Fibroblast of skin of left quadriceps (primary cell): ENCODE measurements at places on chromosomes 5 and 9.

- no peak for DNase-seq
These were observed 161.6 kb upstream of the PANK3 start for GRCh38 chr5:168740811-168741213.

- DNase-seq, result peak; percentile 29
These were observed 33.4 kb upstream of the SLC6A19 start for GRCh38 chr5:1167728-1168709.

- DNase-seq, result no peak
These were observed 182.6 kb upstream of the C9orf72 start for GRCh38 chr9:27755846-27756245.

- DNase-seq, result peak; percentile 44
These were observed 214.3 kb downstream of the GNA14 start for GRCh38 chr9:77433675-77434445.

DNA sequence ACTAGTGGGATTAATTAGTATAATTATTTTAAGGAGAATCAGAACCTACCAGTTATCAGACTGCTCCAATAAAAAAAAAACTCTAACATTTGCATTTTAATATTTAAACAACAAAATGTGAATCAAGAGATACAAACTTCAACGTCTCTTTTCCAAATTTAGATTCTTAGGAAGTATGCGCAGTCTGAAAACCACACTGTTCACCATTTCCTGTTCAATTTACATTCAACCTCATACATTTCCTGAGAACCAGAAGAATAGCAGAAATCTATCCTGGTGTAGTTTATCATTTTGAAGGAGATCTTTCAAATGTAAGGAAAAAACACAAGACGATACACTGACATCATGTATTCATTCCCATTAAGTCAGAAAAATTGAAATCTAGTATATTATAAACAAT is 869.2 kb downstream of the EFNA5 start:
- no peak for DNase-seq

DNA sequence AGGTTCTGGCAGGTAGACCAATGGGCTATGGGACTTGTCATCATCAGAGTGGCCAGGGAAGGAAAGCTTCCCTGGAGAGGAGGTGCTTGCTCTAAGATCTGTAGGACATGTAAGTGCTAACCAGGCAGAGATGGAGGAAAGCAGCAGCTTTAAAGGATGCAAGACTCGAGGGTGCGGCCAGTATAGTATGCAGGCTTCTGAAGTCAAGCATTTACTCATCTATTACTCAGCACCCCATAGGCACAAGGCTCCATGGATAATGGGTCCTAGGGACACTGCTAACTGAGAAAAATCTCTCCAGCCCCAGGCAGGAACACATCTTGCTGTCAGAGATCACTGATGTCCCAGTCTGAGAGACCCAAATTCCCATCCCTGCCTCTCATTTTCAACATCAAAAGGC is 49.7 kb downstream of the WWC1 start:
- DNase-seq, result no peak

GRCh38 chr9:121398374-121398773 is 28.3 kb upstream of the STOM start:
- DNase-seq, result peak; percentile 95

- DNase-seq, result no peak
These were observed 53.5 kb upstream of the TGFBR1 start for GRCh38 chr9:99051406-99051805.

DNA sequence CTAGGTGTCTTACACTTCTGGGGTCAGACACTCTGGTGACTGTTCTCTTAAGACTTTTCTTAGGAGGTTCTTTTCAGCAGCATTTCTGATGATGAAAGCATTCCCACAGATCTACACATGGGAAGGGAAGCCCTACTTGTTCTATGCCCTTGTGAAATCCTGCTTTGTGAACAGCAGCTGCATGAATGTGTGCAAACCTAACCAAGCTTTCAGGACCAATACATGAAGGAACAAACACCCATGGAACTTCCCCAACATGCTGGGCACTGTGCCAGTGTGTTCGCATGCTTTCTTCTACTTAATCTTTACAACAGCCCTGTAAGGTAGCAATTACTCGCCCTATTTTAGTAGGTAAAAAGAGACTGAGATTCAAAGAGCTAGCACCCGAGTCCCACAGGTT is 439.9 kb upstream of the KLF4 start:
- DNase-seq, result peak; percentile 48

- no peak for DNase-seq
These were observed 12.7 kb upstream of the C1QTNF3 start for GRCh38 chr5:34055667-34056066.

- DNase-seq, result no peak
These were observed 100.3 kb downstream of the EMB start for GRCh38 chr5:50340757-50341156.

DNA sequence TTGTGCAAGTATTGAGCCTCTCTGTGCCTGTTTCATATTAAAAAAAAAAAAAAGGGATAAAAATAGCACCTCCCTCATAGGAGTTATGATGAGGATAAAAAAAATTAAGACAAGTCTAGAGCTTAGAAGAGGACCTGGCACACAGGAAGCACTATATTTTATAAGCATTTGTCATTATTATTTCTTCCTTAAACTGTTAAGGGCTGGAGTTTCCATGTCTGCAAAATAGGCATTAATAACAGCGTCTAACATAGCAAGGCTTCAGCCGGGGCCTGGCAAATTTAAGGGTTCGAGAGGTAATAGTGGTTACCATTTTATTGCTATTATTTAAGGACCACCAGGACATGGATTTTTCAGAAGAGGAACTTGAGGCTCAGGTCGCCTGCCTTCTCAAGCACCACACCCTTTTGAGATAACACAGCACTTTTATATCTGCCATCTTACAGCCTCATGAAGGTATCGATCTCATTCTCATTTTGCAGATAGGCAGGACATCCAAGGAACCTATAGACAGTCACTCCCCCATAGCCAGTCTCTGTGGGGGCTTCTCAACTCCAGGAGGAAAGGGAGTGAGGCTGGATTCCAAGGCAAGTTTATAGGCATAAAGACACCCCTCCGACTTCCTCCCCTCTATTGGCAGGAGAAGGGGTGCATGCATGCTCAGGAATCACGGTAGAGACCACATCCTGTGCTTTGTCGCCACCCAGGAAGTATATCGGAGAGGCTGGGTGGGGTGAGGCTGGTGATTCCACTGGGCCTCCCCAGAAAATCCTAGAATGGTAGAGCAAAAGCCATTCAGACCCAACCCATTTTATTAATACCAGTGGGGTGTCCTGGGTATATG is 2.4 kb downstream of the ANXA6 start:
- DNase-seq, result no peak

DNA sequence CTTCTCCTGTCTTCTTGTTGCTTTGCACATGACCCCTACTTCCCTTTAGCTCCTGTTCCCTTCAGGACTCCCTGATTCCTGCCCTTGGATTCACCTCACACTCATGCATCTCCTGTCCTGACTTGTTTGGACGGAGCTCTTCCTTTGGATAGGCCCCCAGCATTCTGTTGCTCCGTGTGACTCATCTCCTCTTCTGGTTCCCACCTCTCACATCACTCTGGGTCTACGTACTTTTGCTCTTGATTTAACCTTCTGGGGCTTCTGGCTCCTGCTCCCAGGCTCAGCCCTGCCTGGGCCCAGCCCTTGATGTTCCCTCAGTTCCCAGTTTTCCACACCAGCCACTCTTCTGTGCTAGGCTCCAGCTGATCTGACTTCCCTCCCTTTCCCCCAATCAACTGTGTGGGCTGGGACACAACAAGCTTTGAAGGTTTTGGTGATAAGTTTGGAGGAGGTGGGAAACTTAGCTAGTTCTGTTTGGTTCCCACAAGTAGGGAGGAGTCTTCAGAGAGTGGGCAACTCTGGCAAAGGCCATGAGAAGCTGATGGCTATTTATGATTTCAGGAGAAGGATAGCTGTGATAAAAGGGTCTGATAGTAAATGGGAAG is 331.5 kb downstream of the ARHGEF28 start:
- no peak for DNase-seq

DNA sequence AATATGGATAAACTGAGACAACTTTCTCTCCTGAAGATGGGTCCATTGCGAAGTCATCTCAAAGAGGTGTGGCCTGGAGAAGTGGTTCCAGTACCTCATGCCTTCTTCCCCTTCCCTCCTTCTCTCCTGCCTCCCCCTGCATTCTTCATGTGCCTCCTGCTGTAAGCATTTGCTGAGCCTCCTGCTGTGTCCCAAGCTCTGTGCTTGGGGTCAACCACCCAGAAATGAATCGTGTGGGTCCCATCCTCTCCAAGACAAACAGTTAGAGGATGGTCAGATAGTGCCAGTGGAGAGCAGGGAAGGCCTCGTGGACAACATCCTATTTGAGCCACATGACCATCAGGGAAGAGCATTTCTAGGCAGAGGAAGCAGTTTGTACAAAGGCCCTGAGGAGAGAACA is 53.5 kb downstream of the KCNIP1 start:
- DNase-seq, result no peak

DNA sequence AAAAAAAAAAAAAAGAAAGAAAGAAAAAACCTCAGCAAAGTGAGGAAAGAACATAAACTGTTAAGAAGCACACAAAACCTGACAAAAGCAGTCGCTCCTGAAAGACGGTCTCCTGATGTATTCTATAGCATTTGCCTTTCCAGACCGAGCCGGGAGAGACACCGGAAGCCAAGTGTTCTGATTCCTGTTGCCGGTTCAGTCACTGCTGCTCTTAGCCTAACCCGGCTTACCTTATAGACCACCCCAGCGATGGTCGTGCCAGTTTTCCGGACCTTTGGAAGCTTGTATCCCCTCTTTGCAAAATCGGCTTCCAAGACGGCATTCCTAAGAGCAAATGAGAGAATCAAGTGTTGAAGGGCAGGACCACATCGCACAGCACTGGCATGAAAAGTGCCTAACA is 630 bp downstream of the PSMB7 start:
- DNase-seq, result no peak

- no peak for DNase-seq
These were observed 23.3 kb downstream of the CCNH start for GRCh38 chr5:87389296-87390034.

- DNase-seq, result no peak
These were observed 206.0 kb downstream of the ARRDC3 start for GRCh38 chr5:91177085-91177484.

- DNase-seq, result no peak
These were observed 36.2 kb upstream of the REEP2 start for GRCh38 chr5:138402640-138403039.

DNA sequence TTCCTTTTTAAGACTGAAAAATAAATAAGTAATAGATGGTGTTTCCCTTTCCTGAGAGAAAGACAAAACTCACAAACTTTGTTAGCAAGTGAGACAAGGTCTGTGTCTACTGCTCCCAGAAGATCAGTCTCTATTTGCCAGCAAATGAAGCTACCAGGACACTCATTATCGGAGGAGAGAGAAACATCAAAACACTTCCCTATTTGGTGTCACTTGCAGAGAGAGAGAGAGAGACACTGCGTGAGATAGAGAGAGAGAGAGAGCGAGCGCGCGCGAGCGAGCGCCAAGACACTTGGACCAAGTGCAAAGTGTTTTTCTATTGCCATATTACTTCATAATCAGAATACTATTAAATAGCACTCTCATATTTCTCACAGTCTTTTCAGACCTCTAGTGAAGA is 142.7 kb downstream of the KCNN2 start:
- DNase-seq, result no peak

GRCh38 chr9:124741149-124741548 is 30.0 kb downstream of the NR6A1 start:
- no peak for DNase-seq

GRCh38 chr5:585556-585955 is 26.6 kb upstream of the CEP72 start:
- no peak for DNase-seq

DNA sequence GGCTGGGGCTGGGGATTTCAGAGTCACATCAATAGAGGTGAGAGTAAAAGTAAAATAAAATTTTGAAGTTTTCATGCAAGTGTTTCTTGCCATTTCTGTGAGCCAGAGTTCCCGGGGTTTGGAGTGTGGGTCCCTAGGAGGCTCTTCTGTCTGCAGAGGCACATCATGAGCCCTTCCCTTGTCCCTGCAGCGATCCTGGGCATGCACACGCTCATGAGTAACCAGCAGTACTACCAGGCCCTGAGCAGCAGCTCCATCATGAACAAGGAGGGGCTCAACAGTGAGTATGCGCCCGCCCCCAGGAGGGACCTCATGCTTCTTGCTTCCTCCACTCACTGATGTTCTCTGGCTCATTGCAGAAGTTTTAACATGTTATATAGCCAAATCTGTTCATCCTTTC is 61.1 kb downstream of the TMOD1 start:
- DNase-seq, result no peak

- no peak for DNase-seq
These were observed 518.4 kb downstream of the TAF11L14 start for GRCh38 chr5:18152671-18153070.

- peak; percentile 79 for DNase-seq
These were observed 88.1 kb upstream of the ADAMTSL1 start for GRCh38 chr9:18385696-18386490.

DNA sequence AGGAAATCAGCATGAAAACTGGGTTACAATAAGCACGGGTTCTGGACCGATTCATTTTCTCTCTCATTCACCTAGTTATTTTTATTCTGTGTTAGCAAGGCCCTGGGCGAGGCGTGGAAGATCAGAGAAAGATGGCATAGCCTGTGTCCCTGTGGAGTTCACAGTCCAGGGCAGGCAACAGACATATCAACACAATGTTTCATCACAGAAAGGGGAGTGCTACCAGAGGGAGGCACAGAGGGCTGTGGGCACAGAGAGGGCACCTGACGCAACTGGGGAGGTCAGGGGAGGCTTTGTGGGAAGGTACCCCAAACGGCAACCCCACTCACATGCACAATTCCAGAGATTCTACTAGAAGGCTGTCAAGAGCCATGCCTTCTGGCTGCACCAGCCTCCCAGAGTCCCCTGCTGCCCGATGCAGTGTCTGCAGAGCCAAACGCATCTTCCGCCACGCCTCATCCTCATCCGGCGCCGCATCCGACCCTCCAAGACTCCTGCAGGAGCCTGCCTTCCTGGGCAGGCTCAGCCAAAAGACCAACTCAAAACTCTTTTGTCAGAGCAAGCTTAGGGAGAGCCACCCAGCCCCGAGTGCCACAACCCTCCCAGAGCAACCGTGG is 1.4 kb downstream of the FAM193B start:
- DNase-seq, result no peak

- DNase-seq, result no peak
These were observed 3.8 kb upstream of the CTNNAL1 start for GRCh38 chr9:109017061-109017460.

DNA sequence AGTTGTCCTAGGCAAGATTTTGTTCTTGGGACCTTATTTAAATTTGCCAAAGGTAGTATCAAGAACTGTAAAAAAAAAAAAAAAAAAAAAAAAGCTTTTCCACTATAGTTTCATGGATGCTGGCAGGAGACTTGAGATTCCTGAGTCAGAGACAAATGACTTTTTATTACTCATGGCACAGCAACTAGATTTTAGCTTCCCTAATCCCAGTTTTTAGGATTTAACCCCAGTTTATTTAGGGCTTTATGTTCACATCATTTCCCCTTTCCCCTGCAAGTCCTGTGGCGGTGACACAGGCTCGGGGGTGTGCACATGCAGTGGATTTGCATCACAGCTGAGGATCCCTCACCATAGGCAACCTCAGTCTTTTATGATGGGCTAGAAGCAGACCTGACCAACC is 144.9 kb downstream of the GOLPH3 start:
- no peak for DNase-seq

- DNase-seq, result no peak
These were observed 478 bp downstream of the TEX10 start for GRCh38 chr9:100352201-100352726.

- no peak for DNase-seq
These were observed 38.8 kb upstream of the LPCAT1 start for GRCh38 chr5:1562599-1562998.

GRCh38 chr5:154275566-154275965 is 85.0 kb downstream of the GALNT10 start:
- DNase-seq, result no peak

GRCh38 chr9:137251490-137252268 is 593 bp downstream of the STPG3 start:
- no peak for DNase-seq

GRCh38 chr5:143413958-143414669 is 10.6 kb upstream of the NR3C1 start:
- DNase-seq, result no peak
